Activated CD4-positive, CD25-positive, alpha-beta regulatory T cell treated with anti-CD3 and anti-CD28 coated beads, Interleukin-2, amount 50 U/mL, for 16 hours (primary cell): ENCODE measurements at places on chromosomes 11 and 22.

DNA sequence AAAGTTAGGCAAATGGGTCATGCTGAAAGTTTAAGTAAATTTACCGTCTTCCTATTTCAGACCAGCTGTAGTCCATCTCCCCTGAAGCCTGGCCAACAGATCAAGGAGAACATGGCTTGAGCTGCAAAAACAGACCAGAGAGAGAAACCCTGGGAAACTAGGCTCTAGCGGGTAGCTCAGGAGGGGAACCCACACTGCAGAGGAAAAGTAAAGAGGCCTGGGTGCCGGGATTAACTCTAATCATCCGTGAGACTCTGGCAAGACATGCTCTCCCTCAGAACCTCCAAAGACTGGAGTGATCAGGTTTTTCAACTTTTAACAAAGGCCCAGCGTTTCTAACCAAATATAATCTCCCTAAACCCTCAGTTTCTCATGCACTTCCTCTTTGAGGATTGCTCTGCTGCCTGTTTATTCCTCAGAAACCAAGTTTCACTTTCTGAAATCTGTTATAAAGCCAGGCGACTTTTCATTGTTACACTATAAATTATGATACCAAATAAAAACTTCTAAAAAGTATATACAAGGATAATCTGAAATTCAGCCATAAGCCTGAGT is 67.5 kb downstream of the GAB2 start:
- DNase-seq, result no peak

- no peak for DNase-seq
Observed at GRCh38 chr11:34366522-34366921, 8.7 kb upstream of the ABTB2 start.

GRCh38 chr11:84673753-84674152 is 953.4 kb downstream of the DLG2 start:
- DNase-seq, result no peak

GRCh38 chr11:69802590-69802989 is 16.6 kb downstream of the FGF3 start:
- no peak for DNase-seq

- DNase-seq, result no peak
Observed at GRCh38 chr22:43313244-43313889, 29.8 kb downstream of the SCUBE1 start.

GRCh38 chr22:50303848-50304527 is 3.5 kb downstream of the PLXNB2 start:
- DNase-seq, result no peak

- DNase-seq, result no peak
Observed at GRCh38 chr22:27416511-27417420, 384.8 kb downstream of the MN1 start.
